ENCODE measurements at places on chromosomes 3 and 15.
A peak's percentile ranks its signal among the peaks of the same experiment; 100 is the strongest.

GRCh38 chr3:131218196-131218595 is 163.4 kb upstream of the NUDT16 start:
- DNase-seq = no peak

DNA sequence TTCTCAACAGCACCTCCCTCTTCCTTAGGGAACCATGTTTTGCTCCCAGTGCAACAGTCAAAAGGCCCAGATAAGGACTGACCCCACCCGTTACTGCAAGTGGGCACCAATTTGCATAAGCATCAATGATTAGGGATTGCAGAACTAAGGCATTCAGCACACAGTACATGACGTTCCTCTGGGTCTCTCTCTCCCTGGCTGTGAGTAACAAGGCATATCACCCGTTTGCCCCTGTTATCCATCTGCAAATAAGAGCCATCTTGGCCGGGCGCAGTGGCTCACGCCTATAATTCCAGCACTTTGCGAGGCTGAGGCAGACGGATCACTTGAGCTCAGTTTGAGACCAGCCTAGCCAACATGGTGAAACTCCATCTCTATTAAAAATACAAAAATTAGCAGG is 18.8 kb downstream of the MAGI1 start:
- no peak for DNase-seq

GRCh38 chr3:128984596-128984995 is 9.3 kb downstream of the CFAP92 start:
- DNase-seq = no peak

DNA sequence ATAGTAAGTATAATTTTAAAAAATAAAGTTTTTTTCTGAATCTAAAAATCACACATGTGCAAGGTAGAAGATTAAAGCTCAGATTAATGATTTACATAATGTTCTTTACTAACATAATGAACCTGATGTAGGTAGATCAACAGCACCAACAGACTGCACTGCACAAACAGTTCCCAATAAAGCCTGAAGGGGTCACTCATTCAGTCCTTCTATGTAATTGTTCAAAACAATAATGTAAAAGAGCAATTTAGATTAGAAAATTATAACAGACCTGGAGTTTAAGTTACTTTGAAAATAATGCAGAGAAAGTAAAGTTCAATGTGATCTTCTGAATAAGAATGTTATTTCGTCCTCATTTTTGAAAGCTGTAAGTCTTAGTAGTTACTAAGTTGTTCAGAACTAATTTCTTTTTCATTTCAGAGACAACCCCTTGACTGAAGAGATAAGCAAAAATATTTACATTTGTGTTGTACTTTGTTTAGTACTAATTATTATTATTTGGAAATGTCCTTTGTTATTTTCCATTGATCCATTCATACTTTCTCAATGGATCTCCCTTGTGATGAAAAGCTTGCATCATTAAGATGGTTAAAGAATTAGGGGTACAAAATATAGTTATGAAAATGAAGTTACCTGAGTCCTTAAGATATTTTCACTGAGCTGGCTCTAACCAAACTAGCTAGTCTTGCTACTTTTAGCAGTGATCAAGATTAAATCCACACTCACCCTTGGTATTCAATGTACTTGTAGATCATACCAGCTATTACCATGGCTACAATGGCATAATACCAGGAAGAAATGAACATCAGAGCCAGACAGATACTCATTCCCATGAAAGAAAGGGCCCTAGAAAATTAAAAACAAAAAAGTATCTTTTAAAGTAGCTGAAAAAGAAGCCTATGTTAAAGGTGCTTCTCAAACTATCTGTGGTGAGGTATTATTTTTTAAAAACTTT is 16.8 kb downstream of the EMC4 start:
- DNase-seq = peak; percentile 8

DNA sequence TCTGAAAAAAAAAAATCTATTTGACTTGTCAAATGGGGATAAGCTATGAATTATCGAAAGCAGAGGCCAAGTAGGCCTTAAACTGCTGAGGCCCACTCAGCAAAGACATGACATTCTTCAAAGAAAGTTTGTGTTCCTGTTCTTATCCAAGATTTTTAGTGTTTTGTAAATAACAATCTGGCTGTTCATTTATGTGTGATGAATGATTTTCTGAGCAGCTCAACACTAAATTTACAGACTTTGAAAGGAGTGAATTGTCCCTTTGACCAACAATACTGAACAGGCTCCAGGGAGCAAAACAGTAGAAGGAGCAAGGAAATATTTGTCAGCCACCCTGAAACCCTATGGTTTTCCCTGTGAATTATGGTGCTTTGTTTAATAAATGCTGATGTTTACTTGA is 512.6 kb upstream of the NAALADL2 start:
- no peak for DNase-seq

DNA sequence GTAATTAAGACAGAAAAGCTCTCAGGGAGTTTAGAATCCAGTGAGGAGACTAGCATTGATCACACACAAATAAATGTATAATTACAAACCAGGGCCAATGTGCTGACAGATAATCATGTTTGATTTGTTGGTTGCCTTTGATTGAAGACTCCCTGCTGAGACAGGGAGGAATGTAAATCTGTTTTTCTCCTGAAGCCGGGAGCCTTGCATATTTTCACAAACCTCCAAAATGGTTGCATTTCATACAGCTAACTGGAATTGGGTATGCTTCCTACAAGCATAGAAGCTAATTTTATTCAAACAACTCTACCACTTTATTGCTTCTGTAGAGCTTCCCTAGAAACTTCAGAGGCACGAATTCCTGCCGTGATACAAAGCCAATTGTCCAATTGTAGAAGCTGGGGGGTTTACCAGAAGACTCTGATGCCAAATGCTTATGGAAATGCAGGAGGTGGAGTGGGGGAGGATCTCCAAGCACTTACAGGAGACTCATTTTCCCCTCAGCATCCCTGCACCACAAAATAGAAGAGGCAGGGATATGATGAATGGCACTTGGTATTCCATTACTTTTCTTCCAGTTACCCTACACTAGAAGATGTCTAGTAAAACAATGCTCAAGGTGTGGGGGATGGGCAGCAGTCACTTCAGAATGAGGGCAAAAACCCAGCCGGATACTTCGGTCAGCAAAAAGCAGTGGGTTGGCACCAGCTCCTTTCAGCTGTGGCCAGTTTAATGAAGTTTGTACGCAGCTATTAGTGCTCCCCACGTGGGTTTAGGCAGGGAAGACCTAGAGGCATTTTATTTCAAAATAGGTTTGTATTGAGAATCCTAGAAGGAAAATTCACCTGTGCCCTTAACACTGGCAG is 11.4 kb upstream of the MEX3B start:
- DNase-seq = no peak

- no peak for DNase-seq
Measured at GRCh38 chr15:62647202-62647842, 395.2 kb upstream of the TPM1 start.

DNA sequence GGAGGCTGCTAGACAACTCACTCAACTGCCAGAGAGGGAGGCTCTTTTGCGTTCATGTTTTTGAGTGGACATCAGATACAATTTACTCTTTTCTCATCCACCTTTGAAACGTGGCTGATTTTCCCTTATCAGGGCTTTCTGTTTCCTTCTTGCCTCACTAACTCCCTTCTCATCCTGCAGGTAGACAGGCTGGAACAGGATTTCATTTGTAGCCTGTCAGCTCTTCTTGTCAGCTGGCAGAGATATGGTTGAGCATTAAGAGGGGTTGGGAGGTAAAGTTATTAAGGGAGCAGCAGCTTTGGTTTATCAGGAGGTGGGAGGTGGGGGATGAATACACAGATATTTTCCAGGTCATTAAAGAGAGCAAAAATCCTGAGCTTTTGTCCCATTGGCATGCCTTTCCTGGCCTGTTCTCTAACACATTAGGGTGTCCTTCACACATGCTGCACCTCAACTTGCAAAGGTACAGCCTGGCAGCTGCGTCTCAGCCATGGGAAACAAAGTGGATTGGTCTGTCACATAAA is 73.5 kb downstream of the PPM1L start:
- no peak for DNase-seq

DNA sequence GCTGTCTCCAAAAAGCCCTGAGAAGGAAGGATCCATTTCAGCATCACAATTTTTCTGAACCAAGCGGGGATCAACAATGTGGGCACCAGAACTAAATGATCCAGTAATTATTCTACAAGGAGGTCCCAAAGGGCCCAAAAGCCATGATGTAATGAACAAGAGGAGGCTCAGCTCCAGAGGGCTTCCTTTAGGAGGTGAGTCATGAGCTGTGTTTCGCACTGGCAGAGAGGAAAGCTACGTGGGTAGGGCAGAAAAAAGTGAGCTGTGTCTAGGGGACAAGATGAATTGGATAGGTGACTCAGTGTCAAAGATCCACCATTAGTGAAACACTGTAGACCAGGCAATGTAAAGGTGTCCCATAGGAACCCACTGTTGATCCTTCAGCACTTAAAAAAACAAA is 113.4 kb downstream of the RORA start:
- no peak for DNase-seq

DNA sequence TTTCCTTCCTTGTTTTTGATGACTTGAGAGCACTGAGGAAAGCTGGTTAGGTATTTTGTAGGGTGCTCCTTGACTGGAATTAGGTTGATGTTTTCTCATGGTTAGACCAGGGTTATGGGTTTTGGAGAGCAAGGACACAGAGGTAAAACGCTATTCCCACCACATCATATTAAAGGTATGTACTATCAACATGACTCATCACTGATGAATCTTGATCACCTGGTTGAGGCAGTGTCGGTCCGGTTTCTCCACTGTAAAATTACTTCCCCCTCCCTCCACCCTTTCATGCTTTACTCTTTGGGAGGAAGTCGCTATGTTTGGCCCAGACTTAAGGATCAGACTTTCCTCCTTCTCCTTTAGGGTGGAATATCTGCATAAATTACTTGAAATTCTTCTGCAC is 201.6 kb downstream of the EDEM1 start:
- DNase-seq = no peak

GRCh38 chr3:98982351-98982750 is 80.9 kb upstream of the DCBLD2 start:
- DNase-seq = no peak

GRCh38 chr3:194304186-194304917 is 46.8 kb downstream of the CPN2 start:
- no peak for DNase-seq

DNA sequence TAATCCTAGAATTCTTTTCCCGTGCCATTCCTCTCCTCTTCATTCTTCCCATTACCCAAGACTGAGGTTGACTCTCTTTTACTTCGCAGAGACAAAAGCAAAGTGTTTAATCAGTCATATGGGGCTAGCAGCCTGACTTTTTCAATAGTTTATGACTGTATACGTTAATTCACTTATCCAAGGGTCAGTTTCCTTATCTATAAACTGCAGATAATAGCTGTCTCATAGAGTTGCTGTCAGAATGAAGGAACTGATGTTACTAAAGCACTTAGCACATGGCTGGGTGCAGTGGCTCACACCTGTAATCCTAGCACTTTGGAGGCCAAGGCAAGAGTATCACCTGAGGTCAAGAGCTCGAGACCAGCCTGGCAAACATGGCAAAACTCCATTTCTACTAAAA is 43.5 kb upstream of the ULK4 start:
- DNase-seq = no peak

GRCh38 chr3:156455839-156456238 is 99.1 kb downstream of the SSR3 start:
- no peak for DNase-seq

DNA sequence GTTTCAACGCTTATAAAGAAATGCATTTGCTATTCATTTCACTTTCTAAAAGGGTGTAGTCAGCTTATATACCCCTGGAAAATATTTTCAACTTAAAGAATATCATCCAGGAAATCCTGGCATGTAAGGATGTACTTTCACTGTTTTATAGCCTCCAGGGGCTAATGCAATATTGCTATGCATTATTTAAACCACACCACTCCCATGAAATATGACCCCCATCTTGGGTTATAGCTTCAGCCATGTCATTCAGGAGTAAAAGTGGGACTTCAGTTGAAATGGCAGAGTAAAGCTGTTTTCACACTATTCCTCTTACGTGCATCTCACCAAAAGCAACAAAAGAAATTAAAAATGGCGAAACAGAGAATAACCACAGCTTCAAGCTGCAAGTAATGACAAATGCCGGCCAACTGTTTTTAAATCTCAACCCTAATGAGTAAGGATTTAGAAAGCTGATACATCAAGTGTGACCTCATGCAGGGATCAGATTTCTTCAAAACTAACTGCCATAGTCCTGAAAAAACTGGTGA is 84.5 kb downstream of the COL6A6 start:
- no peak for DNase-seq

DNA sequence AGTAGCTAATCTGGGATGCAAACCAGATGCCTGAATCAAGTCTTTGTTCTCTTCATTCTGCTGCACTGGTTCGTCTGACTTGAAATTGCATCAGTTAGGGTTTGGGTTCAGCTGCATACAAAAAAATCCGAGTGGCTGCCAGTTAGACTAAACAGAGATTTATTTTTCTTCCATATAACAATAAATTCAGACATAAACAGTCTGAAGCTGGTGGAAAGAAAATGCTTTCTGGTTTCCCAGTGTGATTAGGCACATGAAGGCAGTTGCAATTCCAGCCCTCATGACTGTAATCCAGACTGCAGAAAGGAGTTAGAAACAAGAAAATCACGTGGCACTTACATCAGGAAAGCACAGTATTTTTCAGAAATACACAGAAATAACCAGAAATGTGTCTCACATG is 930.7 kb downstream of the MCTP2 start:
- DNase-seq = no peak

- no peak for DNase-seq
Measured at GRCh38 chr15:43249699-43250203, 17.0 kb downstream of the TGM5 start.

DNA sequence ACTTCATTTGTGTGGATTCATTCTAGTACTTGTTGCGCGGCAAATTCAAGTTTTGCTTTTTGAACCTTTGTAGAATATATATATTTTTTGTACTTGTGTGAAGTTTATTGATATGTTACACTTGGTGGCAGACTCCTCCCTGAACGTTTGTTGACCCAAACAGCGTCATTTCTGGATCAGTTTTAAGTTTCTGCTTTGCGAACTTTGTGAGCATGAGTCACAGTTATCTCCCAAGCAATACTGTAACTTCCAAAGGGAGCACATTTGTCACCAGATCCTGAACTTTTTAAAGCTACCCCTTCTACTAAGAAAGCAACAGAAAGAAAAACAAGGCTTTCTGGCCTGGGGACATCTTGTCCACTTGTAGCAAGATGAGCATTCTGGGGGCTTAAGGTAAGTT is 74.8 kb upstream of the CACNA2D3 start:
- no peak for DNase-seq

GRCh38 chr15:42374810-42375209 is 15.5 kb downstream of the CAPN3 start:
- no peak for DNase-seq

DNA sequence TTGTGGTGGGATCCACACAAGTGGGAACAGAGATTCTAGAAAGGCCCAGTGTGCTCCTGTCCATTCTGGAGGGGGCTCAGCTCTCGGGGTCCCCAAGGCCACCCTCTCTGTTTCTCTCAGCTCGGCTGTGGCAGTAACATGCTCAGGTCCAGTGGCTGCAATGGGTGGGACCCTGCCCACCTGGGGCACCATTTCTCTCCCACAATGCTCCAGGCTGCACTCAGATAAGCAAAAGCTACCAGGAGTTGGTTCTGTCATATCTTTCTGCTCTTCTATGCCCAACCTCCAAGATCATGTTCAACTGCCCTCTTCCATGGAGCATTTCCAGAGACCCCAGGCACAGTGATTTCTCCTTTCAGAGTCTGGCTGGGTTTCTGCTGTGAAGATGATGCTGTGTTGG is 40.8 kb downstream of the ITGA11 start:
- DNase-seq = no peak
